ENCODE measurements at places on chromosomes 4 and X. TPM values are rescaled to one million over a fixed set of nuclear protein-coding genes. Genes with fewer than 3 reads are reported as not detected.

DNA sequence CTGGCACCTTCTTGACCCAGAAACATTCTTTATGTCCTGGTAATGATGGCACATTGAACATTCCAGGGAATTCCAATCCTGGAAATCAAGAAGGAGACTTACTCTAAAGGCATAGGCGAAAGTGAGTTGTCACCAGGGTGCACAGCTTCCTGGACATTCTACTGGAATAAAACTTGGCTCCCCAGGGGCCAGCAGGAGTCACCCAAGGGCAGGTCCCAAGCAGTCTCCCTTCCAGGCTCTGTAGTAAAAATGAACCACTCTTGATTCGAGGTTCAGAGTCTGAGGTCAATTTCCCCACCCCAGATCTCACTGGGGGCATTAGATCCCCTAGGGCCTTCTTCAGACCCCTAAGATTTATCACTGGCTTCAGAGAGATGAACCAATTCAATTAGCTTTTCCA is 338.7 kb upstream of the GATB start:
- H3K4me1 ChIP-seq: peaks cover 25% of the 10 kb centered on the region
- no peak for DNase-seq
- no peak overlapping the region for H3K27ac ChIP-seq
- H3K27me3 ChIP-seq: peaks cover 11% of the 10 kb centered on the region

Gene WNK3
- total RNA-seq: 19.7 TPM

DNA sequence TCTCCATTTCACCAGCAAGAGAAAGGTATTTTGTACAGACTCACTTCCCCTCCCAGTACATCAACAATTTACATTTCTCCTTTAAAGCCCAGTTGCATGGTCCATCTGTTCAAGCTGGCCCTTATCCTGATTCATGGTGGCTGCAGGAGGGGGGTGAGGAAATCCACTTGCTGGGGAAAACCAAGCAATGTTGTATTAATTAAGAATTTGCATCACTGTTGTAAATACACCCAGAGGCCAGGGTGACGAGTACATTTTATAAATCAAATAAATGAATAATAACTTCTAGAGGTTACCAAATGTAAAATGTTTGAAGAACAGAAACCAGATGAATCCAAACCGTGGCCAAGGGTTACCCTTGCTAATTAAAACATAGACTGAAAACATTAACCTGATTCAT is 395.9 kb upstream of the INTU start:
- H3K4me1 ChIP-seq: peaks cover 3% of the 10 kb centered on the region
- DNase-seq: no peak
- H3K27ac ChIP-seq: no peak overlapping the region
- no peaks in the 10 kb centered on the region for H3K27me3 ChIP-seq

DNA sequence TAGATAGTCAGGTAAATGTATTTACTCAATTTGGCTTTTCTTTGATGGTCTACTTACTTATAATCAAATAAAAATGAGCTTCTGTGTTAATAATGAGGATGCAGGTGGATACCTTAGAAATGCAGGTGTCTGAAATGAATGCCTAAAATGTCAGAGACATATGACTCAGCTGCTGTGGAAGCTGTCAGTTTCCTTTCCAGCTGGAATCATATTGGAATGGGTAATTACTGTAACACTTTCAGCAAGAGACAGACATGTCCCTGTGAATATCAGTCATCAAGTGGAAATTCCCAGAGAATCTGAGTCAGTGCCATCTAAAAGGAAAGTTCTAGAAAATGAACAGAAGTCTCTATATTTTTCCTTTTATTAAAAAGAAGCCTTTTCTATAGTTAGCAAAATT is 783.0 kb upstream of the AADAT start:
- no peak for DNase-seq
- H3K27me3 ChIP-seq: peaks cover 1% of the 10 kb centered on the region
- no peaks in the 10 kb centered on the region for H3K4me1 ChIP-seq
- H3K36me3 ChIP-seq: no peaks in the 10 kb centered on the region

Gene RAB9B
- total RNA-seq: 4.5 TPM

Gene FABP2
- not detected for total RNA-seq

GRCh38 chr4:181957088-181957487 is 286.1 kb upstream of the TENM3 start:
- no peak overlapping the region for H3K27ac ChIP-seq
- H3K4me3 ChIP-seq: no peak overlapping the region
- DNase-seq: no peak

GRCh38 chr4:7828793-7829301 is 110.8 kb downstream of the AFAP1 start:
- H3K4me1 ChIP-seq: peaks cover 84% of the 10 kb centered on the region
- no peak for DNase-seq
- H3K27ac ChIP-seq: peak overlapping the region; percentile 85
- H3K4me3 ChIP-seq: peak overlapping the region; percentile 37

GRCh38 chr4:110183643-110184042 is 14.8 kb downstream of the ELOVL6 start:
- H3K36me3 ChIP-seq: no peaks in the 10 kb centered on the region
- no peak overlapping the region for H3K27ac ChIP-seq
- no peaks in the 10 kb centered on the region for H3K27me3 ChIP-seq

Gene BEND4
- total RNA-seq: 2.1 TPM

DNA sequence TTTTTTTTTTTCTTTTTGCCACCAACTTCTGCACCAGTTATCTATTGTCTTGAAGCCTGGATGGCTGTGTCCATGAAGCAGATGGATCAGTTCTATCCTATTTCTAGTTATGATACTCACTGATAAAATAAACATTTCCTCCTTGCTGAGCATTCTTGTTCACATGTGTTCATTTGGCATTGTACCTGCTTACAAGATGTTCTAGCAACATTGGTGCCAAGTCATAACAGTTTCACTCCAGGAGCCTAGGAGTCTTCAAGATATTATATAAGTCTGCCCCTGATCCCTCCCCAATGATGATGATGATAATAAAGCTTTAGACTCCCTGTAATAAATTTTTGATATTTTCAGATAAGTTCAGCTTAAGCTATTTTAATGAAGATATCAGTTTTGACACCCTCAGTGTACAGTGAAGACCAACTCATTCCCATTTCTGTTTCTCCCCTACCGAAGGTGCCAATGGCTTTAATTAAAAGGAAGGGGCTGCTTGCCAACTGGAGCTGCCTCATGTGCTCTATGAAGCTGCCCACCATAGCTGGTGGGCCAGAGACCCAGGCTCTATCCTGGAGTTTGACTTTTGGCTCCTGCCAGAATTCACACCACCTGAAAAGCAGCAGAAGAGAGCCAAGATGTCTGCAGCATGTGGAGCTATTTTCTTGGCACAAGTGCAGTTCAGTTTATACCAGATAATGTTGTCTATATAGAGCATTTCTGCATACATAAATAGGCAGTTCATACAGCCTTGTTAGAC is 265.4 kb upstream of the TET2 start:
- H3K27ac ChIP-seq: no peak overlapping the region
- H3K4me3 ChIP-seq: no peak overlapping the region
- no peak for DNase-seq
- H3K27me3 ChIP-seq: peaks cover under 1% of the 10 kb centered on the region

Gene CNGA1
- not detected for total RNA-seq

Gene AFM
- total RNA-seq: not detected

GRCh38 chrX:37722595-37722994 is 37.0 kb downstream of the XK start:
- no peak for DNase-seq
- no peaks in the 10 kb centered on the region for H3K36me3 ChIP-seq
- H3K4me1 ChIP-seq: no peaks in the 10 kb centered on the region
- H3K27ac ChIP-seq: no peak overlapping the region
- H3K4me3 ChIP-seq: no peak overlapping the region

Gene CCDC158
- total RNA-seq: not detected

DNA sequence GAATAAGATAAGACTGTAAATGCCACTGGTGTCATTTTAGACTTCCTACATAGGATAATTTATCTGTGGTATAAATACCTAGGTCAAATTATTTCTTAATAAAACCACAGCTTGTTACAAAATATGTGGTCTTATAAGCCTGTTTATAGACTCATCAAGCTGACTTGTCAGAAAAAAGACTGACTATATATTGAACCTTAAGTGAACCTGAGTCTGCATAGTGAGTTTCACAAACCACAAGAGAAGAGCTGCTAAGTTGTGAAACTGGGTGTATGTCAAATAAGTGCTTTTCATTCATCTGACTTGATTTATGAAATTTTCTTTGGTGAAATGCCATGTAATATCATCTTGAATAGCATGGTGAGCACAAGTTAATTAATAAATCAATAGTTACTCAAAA is 48.4 kb upstream of the TMPRSS11A start:
- no peak overlapping the region for H3K27ac ChIP-seq
- H3K4me3 ChIP-seq: no peak overlapping the region
- no peaks in the 10 kb centered on the region for H3K4me1 ChIP-seq
- no peaks in the 10 kb centered on the region for H3K36me3 ChIP-seq
- DNase-seq: no peak

Gene PNMA5
- total RNA-seq: not detected

DNA sequence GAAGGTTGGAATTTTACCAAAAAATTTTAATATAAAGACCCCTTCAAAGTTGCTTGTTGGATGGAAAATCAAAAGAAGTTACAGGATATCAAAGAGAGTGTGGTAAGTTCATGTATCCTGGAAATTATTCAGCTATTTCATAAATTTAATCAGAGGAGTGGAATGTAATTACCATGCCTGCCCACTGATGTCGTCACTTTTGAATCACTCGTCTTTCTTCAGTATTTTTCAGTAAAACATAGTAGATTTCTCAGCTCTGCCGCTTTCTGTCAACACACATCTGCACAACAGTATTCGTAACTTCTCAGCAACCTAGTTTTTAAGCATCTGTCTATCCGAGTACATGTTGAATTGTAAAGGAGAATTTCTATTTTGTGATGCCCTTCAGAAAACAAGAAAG is 2163.0 kb upstream of the AGA start:
- DNase-seq: no peak
- no peaks in the 10 kb centered on the region for H3K36me3 ChIP-seq
- H3K27me3 ChIP-seq: no peaks in the 10 kb centered on the region
- no peak overlapping the region for H3K27ac ChIP-seq
- no peaks in the 10 kb centered on the region for H3K4me1 ChIP-seq

DNA sequence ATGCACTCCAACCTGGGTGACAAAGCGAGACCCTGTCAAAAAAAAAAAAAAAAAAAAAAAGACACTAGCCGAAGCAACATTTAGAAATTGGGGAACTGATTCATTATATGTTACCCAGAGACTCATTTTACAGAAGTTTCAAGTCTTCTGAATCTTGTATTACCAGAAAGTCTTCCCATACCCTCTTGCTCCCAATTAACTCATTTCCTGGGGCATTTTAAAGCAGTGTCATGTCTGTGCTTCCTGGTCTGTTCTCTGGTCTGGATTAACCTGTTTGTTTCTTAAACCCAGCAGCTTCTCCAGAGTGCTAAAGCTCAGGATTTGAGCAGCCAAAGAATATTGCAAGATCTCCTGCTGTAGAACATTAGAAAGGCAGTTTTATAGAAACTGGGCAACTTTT is 43.7 kb downstream of the FRMPD3 start:
- H3K27me3 ChIP-seq: no peaks in the 10 kb centered on the region
- peaks cover 9% of the 10 kb centered on the region for H3K4me1 ChIP-seq

Gene BMPR1B
- total RNA-seq: 2.4 TPM

- peaks cover 14% of the 10 kb centered on the region for H3K4me1 ChIP-seq
- no peak overlapping the region for H3K4me3 ChIP-seq
- peak overlapping the region; percentile 71 for H3K27ac ChIP-seq
- peak; percentile 31 for DNase-seq
- H3K27me3 ChIP-seq: no peaks in the 10 kb centered on the region
- H3K36me3 ChIP-seq: peaks cover 8% of the 10 kb centered on the region
Measured at GRCh38 chr4:98546910-98547594, 111.4 kb downstream of the TSPAN5 start.

DNA sequence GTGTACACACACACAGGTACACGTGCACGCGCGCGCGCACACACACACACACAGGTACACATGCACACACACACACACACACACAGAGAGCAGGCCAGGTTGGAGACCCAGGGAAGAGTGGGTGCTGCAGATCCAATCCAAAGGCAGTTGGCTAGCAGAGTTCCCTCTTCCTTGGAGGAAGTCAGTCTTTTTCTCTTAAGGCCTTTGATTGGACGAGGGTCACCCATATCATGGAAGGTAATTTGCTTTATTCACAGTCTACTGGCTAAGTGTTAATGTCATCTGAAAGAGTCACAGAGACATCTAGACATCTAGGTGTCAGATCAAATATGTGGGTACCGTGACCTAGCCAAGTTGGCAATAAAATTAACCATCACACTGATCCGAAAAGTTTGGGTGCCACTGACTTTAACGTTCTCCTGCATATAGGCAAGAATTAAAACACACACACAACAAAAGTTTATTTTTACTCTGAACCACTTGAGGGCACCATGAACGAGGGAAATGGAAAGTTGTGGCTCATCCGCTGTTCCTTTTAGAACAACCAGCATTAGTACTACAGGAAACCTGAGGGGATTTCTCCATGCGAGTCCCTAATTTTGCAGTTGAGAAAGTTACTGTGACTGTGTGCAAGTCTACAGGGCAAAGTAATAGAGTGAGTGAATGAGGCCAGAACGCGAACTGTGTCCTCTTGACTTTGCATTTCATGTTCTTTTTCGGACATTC is 66.0 kb upstream of the STOX2 start:
- H3K27ac ChIP-seq: no peak overlapping the region
- no peaks in the 10 kb centered on the region for H3K36me3 ChIP-seq
- DNase-seq: no peak
- peaks cover 7% of the 10 kb centered on the region for H3K4me1 ChIP-seq
- no peak overlapping the region for H3K4me3 ChIP-seq

GRCh38 chr4:79287718-79288117 is 38.1 kb downstream of the NAA11 start:
- H3K36me3 ChIP-seq: no peaks in the 10 kb centered on the region
- no peak overlapping the region for H3K4me3 ChIP-seq
- H3K4me1 ChIP-seq: peaks cover 14% of the 10 kb centered on the region

DNA sequence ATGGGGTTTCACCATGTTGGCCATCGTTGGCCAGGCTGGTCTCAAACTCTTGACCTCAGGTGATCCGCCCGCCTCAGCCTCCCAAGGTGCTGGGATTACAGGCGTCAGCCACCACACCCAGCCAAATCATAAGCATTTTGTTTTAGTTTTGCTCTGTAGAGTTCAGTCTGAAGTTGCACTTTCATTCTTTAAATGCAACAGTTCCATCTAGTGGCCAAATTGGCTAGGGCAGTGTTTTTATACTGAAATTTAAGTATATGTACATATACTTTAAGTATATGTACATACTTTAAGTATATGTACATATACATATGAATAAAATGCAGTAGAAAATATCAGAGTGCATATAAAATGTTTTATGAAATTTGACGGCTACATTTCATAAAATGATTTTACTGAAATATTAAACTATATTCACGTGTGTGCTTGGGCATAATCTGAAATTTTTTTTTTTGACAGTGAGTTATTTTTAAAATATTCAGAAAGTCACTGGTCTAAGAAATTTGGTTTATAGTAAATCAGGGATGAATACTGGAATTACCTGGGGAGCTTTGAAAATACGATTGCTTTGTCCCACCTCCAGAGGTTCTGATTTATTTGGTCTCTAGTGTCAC is 145.5 kb downstream of the NWD2 start:
- H3K4me1 ChIP-seq: peaks cover 10% of the 10 kb centered on the region
- DNase-seq: no peak
- H3K36me3 ChIP-seq: no peaks in the 10 kb centered on the region
- H3K27ac ChIP-seq: no peak overlapping the region

Measured in glutamatergic neuron (in vitro differentiated cells).